ENCODE measurements at places on chromosomes 12 and 14.

DNA sequence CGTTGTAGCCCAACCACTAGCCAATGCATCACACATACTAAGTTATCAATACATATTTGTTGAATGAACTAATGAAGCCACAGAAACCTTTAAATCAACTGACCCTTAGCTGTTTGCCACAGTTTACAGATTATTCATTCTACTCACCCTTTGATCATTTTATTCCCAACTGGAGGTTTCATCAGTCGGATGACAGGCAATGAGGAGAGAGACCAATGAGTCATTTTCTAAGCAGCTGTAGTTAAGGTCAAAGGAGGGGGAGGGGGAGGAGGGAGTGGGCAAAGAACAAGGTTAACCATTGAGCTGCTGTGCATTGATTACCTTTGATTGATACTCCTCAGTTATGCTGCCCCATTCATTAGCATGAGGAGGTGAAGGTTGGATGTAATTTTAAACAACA is 469.5 kb downstream of the VRK1 start:
- DNase-seq, result no peak

DNA sequence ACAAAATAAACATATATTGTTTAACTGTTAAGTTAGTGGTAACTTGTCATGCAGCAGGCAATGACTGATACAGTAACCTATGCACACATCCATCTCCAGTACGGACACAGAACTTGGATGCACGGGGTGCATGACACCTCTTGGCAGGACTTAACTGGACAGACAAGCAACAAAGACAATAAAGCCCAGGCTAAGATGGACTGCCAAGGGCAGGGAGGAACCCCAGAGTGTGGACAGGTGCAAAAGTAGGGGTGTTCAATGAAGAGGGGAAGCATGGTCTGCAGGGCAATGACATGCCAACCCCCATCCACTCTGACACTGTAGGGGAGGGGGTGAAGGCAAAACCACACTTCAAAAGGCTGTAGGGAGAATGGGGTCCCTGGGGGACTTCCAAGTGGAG is 11.7 kb downstream of the SSH1 start:
- no peak for DNase-seq

GRCh38 chr12:89693639-89694202 is 14.9 kb downstream of the ATP2B1 start:
- DNase-seq, result no peak

- DNase-seq, result no peak
Measured at GRCh38 chr14:93044556-93044955, 71.2 kb downstream of the ITPK1 start.

DNA sequence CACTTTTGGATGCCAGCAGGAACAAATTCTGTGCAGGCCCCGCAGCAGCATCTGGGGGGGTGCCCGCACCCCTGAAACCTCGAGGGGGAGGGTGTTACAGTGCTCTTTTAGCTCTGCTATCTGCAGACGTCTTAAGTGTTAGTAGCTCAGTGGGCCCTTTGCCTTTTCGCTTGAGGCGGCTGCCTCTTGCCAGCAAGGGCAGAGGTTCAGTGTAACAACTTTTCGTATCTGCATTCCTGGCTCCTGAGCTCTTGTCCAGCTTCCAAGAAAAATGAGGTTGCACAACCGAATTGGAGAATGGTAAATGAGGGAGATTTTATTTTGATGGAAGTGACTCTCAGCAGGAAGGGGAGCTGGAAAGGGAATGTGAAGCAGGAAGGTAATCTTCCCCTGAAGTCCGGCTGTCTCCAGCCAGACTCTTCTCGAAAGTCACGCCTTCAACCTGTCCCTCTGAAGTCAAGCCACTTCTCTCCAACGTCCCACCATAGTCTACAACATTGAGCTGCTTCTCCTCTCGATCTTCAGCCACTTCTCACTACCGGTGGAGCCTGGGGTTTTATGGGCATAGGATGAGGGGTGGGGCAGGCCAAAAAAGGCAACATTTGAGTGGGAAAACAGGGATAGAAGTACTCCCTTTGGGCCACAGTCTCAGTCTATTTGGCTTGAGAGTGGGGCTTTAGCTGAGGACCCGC is 17.8 kb downstream of the TAS2R50 start:
- DNase-seq, result no peak

GRCh38 chr14:31106768-31107167 is 80.6 kb upstream of the STRN3 start:
- no peak for DNase-seq

DNA sequence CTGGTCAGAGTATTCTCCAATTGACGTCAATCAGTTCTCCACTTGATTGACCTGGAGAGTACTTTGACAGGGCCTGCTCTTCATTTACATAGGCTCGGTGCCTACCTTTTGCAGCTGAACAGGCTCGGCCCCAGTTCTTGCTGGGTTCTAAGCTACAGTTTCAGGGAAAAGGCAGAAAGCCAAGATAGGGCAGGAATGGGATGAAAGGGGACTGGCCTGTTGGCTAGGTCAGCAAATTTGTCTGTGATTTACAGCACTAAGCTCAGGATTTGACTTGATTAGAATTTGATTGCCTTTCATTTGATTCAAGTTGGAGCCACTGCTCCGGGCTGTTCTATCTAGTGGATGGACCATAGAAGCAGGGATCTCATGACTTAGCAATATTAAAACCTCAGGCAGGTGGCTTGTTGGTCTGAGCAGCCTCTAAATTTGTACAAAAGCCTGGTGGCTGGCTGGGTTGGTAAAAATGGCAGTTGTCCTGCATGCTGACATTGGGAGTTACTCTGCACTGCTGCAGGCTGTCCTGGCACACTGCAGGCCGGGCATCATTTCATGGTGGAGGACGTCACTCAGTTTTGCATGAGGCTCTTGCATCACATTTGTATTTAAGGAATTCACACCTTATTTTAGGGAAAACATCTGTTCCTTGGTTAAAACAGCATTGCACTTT is 71.8 kb downstream of the BICD1 start:
- no peak for DNase-seq

GRCh38 chr14:98826618-98827017 is 445.4 kb downstream of the BCL11B start:
- DNase-seq, result peak; percentile 36

GRCh38 chr14:104358528-104359300 is 220.3 kb downstream of the KIF26A start:
- no peak for DNase-seq

- no peak for DNase-seq
Measured at GRCh38 chr12:55839345-55840140, 3.2 kb downstream of the MMP19 start.

DNA sequence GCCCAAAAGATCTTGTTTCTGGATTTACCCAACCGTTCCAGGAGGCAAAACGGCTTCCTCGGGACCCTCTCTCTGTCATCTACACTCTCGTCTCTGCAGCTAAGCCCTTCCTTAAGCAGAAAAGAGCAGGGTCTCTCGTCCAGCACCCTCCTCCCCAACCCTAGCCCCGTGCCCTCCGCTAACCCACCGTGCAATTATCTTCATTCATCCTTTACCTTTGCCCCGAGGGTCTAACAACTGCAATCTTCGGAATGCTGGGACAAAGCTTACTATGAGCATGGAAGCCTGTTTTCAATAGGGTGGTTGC is 276 bp upstream of the BMAL2 start:
- DNase-seq, result no peak

Data from CD8-positive, alpha-beta T cell (primary cell).